ENCODE measurements at places on chromosomes 12 and 14.

DNA sequence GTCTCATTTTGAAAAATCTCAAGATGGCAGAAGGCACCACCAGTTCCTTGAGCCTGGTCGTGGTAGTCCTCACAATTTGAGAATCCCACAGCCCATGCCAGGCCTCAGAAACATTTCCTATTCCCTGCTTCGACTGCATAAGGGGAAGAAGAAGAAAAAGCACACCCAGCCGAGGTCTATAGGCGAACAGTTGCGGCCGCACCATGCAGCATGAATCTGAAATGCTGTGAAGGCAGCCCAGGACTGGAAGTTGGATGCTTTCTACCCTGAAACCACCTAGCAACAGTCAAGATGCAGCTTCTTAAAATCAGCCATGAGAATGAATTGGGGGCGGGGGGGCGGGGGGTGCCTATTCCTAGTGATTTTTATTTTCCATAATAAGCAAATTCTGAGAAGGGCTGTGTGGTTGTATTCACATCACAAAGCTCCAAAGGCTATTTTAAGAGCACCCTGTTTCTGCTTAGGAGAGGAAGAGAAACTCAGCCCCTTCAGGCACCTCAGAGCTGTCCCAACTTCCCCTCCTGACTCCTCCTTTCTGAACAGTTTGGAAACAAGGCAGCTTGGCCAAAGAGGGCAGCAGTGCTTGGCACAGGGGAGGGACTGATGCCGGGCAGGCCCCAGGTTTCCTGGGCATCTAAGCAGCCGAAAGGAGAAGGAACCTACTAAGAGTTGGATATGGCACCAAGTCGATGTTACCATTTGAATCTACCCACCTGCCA lies 172.5 kb upstream of the FOXN3 start:
- DNase-seq: no peak

- DNase-seq: no peak
These were observed 2.6 kb downstream of the TSPAN8 start for GRCh38 chr12:71155225-71155624.

GRCh38 chr14:75647640-75648039 lies 13.0 kb downstream of the ERG28 start:
- DNase-seq: no peak

DNA sequence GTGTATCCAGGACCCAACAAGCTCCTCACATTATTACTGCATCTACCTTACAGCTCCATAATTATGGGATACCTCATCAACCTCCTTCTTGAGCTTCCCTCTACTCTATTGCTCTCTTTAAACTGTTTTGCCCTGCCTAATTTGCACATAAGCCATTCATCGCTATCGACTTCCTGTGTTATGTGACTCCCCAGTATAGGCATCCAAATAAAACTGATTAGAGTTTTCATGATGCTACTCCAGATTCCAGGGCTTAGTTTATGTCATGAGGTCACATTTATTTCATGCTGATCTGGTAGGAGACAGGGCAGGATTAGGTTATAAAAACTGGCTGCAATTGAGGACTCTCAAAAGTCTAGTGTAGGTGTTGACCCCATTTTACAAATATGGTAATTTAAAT lies 569.9 kb upstream of the MGAT4C start:
- no peak for DNase-seq

- no peak for DNase-seq
These were observed 193.2 kb downstream of the CHST11 start for GRCh38 chr12:104649921-104650320.

GRCh38 chr12:3097186-3097804 lies 20.1 kb downstream of the TSPAN9 start:
- DNase-seq: no peak

- no peak for DNase-seq
These were observed 116.8 kb downstream of the DAAM1 start for GRCh38 chr14:59305231-59305630.

Measured in activated T-cell treated with anti-CD3 and anti-CD28 coated beads, Interleukin-2, amount 50 U/mL, for 24 hours (primary cell).